Stimulated activated CD8-positive, alpha-beta memory T cell treated with anti-CD3 and anti-CD28 coated beads, Interleukin-4, amount 100 ng/mL, for 1 hour (primary cell): ENCODE measurements at places on chromosomes 16 and 17.

- DNase-seq: no peak
These were observed 85.7 kb upstream of the HS3ST4 start for GRCh38 chr16:25606069-25606468.

GRCh38 chr17:75694536-75694935 lies 26.7 kb upstream of the ITGB4 start:
- no peak for DNase-seq

- DNase-seq: peak; percentile 37
These were observed 45.9 kb downstream of the SOCS3 start for GRCh38 chr17:78313735-78314648.

DNA sequence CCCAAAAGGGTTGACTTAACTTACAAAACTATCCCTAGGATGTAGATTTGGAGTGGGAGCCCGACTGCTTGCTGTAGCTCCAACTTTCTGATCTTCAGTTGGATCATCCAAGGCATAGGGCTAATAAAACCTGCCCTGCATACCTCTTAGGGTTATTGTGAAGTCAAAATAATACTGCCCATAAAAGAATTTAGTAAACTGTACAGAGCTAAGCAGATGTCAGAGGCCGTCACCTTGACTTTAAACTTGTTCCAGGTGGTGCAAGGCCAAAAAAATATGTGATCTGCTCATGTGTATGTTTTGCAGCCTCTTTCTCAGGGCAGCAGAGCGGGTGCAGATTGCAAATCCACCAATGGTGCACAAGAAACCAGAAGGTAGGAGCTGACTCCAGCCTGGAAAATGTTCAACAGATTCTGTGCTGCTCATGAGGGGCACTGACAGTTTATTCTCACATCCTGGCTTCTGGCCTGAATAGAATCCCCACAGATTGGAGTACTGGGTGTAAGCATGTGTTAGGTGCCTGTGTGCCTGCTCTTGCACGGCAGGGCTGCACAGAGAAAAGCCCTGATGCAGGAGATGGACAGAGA lies 180.7 kb downstream of the MAP2K4 start:
- DNase-seq: no peak

DNA sequence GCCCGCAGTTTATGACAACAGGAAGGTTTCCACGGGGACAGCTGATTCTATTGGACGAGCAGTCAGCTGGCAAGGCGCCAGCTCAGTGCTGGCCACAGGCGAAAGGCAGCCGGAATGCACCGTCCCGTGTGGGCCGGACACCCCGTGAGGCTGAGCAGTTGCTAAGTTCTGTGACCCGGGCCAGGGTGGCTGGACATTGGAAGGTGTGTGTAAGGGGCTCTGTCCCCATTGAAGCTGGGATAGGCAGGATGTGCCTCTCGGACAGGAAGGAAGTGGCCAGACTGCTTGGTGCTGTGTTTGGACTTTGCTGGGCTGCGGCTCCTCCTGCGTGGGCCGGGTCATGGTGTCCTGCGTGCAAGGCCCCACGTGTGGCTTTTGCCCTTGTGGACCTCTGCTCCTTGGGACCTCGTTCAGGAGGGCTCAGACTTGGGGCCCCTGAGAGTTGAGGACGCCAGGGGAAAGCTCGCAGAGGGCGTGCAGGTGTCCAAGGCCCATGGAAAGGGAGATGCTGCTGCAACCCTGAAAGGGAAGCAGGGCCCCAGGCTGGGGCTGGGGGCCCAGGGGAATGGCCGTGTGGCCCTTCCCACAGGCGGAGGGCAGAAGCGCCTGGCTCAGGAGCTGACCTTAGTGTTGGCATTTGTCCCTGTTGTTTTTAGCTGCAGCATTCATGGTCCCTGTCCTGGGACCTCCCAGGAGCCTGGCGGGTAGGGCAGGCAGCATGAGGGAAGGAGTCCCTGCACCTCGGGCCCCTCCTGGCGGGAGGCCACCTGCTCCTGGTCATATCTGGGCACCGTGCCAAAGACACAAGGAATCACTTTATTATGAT lies 10.0 kb downstream of the BAIAP2 start:
- no peak for DNase-seq

GRCh38 chr17:61002316-61002736 lies 324.7 kb downstream of the BCAS3 start:
- no peak for DNase-seq

- DNase-seq: no peak
These were observed 1.0 kb downstream of the TLE7 start for GRCh38 chr16:71440669-71441347.

GRCh38 chr17:73160980-73161630 lies 3.7 kb upstream of the SSTR2 start:
- DNase-seq: no peak

GRCh38 chr17:60699090-60699489 lies 21.4 kb downstream of the BCAS3 start:
- DNase-seq: no peak

- DNase-seq: no peak
These were observed 1.2 kb downstream of the EPX start for GRCh38 chr17:58193641-58194255.

- no peak for DNase-seq
These were observed 11.6 kb upstream of the CMIP start for GRCh38 chr16:81432937-81433557.

DNA sequence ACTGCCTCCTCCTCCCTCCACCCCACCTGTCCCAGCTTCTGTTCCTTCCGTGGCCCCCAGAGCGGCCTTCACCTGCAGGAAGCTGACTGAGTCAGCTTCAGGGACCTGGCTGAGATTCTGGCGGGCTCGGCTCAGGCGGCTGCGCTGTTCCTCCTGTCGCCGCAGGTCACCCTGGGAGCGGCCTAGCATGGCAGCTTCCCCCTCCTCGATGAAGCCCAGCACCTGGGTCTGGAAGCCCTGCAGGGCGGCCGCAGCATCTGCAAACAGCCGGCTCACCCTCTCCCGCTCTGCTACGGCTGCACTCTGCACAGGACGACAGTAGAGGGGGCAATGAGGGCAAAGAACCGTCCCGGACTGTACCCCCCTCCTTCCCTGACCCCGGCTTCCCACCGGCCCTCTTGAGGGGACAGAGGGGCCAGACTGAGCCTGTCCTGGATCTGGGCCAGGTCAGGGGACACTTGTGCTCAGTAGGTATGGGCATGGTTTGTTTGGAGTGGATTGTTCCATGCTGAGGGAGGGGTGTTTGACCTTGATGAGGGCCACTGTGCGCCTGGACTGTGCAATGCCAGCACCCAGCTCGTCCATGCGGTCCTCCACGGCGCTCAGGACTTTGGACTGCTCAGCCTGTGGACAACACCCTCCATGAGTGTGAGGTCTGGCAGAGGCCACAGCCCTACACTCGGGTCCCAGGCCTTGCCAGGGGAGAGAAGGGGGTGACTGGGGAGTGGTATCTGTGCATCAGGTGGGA lies 2.0 kb downstream of the TRIM47 start:
- no peak for DNase-seq

- DNase-seq: no peak
These were observed 243.2 kb upstream of the GSE1 start for GRCh38 chr16:85369741-85370528.

DNA sequence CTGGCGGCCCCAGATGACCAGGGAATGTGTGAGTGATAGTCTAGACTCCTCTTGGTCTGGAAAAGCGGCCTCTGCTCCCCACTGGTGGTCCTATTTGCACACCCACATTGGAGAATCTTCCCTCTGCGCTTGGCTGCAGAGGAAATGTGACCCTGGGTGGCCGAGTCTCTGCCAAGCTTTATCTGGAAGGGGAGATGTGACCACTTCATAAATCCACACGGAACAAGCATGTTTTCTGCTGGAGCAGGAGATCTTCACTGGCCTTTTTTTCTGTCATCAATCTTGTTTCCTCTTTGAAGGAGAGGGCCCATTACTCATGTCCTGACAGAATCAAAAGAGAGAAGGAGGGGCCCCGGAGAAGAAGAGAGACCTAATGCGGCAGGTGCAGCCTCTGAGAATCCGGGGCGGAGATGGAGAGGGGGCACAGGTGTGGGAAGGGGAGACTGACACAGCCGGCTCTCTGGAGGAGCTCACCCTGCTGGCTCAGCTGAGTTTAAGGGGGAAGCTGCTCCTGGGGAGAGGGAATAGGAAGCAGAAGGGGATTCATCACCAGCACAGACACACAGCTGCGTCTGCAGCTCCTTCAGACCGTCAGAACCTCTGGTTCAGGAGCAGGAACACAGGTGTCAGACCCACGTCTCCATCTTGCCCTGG lies 116.3 kb downstream of the SOX9 start:
- DNase-seq: no peak

GRCh38 chr17:82277851-82278250 lies 4.4 kb upstream of the CSNK1D start:
- DNase-seq: no peak

GRCh38 chr16:53457670-53458069 lies 23.4 kb downstream of the RBL2 start:
- peak; percentile 36 for DNase-seq

DNA sequence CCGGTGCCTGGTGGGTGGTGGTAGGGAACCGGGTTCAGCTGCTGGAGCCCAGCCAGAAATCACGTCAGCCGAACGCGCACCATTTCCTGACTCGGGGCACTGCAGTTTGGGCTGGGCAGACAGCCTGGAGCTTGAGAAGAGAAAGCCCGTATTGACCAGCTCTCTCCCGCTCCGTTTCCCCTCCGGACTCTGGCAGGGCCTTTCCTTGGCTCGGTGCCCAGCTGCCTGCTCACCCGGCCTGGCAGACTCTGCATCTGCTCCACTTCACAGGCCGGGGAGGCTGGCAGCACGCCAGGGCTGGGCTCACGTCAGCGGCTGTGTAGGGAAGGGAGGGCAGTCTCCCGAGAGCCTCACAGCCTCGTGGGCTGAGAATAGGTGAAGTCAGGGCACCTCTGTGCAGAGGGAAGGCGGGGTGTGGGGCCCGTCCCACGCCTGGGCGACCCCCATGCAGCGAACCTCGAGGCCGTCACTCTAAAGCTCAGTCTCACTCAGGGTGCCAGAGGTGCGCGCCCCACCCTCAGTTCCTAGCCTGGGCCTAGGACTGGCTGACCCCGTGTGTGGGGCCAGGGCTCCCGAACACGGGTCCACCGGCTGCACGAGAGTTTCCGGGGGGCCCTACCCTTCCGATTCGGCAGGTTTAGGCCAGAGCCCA lies 59.1 kb downstream of the OR1D5 start:
- peak; percentile 7 for DNase-seq

GRCh38 chr17:82519971-82520903 lies 705 bp downstream of the FOXK2 start:
- DNase-seq: no peak

- DNase-seq: no peak
These were observed 172.2 kb upstream of the MAF start for GRCh38 chr16:79772784-79773183.

GRCh38 chr16:82070656-82071369 lies 35.8 kb downstream of the HSD17B2 start:
- no peak for DNase-seq

DNA sequence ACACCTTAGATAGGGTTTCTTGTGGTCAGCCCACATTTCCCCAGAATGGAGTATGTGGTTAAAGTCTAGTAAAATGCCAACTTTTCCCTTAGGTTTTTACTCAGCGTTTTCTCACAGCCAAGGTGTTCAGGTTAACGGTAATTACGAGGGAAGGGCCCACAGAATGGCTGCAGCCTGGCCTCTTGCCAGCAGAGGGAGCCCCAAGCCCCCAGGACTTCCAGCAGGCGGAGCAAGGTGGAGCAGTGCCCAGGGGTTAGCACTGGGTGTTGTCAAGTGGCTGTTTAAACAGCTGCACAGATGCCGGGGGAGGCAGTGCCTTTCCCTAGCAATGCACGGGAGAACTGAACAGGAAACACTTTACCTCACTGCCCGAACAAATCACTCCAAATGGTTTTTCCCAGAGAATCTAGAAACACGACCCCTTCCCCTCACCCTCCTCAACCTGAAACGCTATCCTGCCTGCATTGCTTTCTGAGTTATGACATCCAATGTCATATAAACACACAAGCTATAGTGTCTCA lies 6.6 kb downstream of the PHB1 start:
- peak; percentile 69 for DNase-seq

- DNase-seq: no peak
These were observed 16.0 kb downstream of the SLC38A8 start for GRCh38 chr16:84026606-84027005.

DNA sequence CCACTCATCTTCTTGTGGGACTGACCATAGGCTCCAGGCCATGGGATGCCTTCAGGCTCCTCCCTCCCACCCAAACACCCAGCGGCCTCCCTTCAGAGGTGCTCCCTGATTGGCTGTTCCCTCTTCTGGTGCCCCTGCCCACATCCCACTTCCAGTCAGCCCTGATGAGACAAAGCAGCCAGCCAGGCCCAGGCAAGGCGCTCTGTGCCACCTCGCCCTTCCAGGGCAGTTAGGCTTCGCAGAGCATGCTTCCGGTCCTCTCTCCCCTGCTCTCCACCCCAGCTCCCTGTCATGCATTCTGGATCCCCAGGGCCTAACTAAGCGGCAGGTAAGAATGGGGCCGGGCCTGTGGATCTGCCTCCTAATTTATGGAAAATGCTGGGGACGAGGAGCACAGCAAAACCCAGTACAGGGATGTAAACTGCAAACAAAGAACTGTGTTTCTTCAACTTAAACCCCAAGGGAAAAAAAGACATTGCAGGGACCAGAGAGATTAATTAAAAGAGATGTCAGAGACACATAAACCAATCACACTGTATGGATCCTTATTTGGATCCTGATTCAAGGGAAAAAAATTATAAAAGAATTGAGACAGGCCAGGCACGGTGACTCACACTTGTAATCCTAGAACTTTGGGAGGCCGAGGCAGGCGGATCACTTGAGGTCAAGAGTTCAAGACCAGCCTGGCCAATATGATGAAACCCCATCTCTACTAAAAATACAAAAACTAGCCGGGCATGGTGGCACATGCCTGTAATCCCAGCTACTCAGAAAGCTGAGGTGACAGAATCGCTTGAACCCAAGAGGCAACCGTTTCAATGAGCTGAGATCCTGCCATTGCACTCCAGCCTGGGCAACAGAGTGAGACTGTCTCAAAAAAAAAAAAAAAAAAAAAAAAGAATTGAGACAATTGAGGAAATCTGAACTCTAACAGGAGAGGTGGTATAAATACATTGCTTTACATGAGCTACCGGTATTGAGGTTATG lies 26.0 kb downstream of the ZDHHC7 start:
- no peak for DNase-seq

DNA sequence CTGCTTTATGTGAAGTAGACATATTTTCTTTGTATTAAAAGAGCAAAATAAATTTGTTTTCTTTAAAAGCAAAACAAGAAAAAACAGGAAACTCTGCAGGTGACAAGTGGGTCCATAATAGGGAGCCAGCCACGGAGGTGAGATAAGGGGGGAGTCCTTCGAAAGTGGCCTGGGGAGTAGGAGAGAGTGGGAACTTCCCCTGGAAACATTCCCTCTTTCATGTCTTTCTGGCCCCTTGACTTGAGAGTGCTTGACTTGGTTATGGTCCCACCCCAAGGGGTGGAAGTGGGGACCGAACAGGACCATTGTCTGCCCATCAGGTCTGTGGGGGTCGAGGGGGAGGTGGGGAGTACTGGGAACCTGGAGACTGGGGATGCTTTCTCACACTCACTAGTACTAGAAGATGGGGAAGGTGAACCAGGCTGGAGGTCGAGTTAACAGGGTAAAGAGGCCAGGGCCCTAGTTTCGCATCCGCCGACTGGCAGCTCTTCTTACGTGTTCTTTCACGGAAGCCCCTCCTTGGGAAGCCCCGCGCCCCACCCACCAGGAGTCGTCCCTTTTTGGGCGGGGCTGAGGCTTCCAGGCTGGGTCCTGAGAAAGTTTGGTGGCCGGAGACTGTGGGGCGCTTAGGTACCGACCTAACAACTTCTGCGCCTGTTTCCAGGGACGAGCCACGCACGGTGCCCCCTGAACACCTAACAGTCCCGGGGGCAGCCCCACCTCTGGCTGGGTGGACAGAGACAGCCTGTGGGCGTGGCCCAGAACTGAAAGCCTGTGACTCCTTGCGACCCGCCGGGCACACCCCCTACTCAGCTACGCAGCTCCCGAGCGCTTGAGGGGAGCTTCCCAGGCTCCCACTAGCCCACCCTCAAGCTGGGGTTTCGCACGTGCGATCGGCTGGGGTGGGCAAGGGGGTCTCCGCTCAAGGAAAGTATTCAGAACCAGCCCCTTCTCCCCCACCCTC lies 790 bp downstream of the TRADD start:
- peak; percentile 64 for DNase-seq
